Activated naive CD8-positive, alpha-beta T cell treated with anti-CD3 and anti-CD28 coated beads, Interleukin-2, amount 50 U/mL, for 24 hours (primary cell): ENCODE measurements at places on chromosomes 5 and 9.

DNA sequence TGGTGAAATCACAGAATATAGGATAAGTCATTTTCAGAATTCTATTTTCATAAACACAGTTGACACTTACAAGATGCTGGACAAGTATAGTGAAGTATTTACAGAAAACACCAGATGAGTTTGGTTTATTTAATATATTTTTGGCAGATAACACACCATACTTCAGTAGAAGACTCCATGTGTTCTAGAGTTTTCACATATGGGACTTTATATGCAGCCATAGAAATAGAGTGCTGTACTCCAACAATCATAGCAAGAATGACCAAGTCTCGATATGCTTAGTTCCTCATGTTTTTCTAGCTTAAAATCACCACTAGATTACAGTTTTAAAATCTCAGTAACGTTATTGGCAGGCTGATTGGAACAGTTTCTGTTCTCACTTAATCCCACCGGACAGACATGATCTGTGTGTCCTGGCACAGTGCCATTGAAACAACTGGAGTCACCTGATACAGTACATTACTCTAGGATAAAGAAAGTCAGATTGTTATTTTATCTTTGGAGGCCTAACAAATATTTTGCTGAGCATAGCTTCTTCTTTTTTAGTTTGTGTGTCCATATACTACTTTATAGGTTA is 45.8 kb upstream of the ERBIN start:
- H3K27me3 ChIP-seq, result no peaks in the 10 kb centered on the region
- no peak for DNase-seq
- H3K27ac ChIP-seq, result no peak overlapping the region
- H3K4me3 ChIP-seq, result no peak overlapping the region

GRCh38 chr9:15354713-15355112 is 47.7 kb upstream of the TTC39B start:
- no peak for DNase-seq
- no peaks in the 10 kb centered on the region for H3K36me3 ChIP-seq
- no peaks in the 10 kb centered on the region for H3K27me3 ChIP-seq
- peaks cover 45% of the 10 kb centered on the region for H3K4me1 ChIP-seq
- no peak overlapping the region for H3K27ac ChIP-seq
- H3K4me3 ChIP-seq, result no peak overlapping the region

- H3K36me3 ChIP-seq, result peaks cover 63% of the 10 kb centered on the region
- H3K4me3 ChIP-seq, result no peak overlapping the region
- H3K4me1 ChIP-seq, result no peaks in the 10 kb centered on the region
- H3K27ac ChIP-seq, result no peak overlapping the region
- no peaks in the 10 kb centered on the region for H3K27me3 ChIP-seq
Measured at GRCh38 chr5:150034662-150035061, 34.1 kb downstream of the HMGXB3 start.

DNA sequence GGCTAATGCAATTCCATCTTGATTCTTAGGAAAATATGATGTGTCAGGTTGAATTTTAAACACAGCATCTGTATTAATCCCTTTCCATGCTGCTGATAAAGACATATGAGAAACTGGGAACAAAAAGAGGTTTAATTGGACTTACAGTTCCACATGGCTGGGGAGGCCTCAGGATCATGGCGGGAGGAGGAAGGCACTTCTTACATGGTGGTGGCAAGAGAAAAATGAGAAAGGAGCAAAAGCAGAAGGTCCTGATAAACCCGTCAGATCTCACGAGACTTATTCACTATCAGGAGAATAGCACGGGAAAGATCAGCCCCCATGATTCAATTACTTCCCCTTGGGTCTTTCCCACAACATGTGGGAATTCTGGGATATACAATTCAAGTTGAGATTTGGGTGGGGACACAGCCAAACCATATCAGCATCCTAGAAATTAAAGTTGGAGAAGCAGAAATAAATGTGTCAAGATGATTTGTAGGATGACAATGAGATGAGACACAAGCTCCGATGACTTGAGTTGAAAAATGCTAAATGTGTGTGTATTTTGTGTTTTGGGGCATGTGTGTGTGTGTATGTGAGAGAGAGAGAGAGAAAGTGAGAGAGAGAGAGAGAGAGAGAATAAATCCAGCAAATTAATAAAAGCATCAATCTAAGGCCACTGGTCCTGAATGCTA is 48.5 kb upstream of the ANKRD55 start:
- no peaks in the 10 kb centered on the region for H3K4me1 ChIP-seq
- H3K4me3 ChIP-seq, result no peak overlapping the region
- no peaks in the 10 kb centered on the region for H3K27me3 ChIP-seq

DNA sequence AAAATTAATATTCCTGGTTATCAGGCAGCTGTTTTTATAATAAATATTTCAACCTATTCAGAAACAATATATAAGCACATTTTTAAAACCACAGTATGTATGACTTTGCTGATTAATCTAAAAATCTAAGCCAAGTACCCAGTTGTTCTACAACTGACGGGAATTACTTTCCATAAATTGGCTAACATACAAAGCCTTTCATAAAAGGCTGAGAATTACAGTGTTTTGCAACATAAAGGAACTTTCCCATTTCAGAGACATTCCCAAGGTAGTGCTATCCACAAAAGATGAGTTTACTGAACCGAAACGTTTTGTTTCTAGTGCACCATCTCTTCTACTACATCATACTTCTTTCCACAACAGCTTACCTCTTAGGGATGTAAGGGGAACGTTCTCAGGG is 7.2 kb downstream of the RNF145 start:
- H3K4me1 ChIP-seq, result peaks cover 85% of the 10 kb centered on the region
- H3K27ac ChIP-seq, result no peak overlapping the region
- H3K36me3 ChIP-seq, result peaks cover 51% of the 10 kb centered on the region
- H3K27me3 ChIP-seq, result no peaks in the 10 kb centered on the region
- no peak overlapping the region for H3K4me3 ChIP-seq
- DNase-seq, result no peak

DNA sequence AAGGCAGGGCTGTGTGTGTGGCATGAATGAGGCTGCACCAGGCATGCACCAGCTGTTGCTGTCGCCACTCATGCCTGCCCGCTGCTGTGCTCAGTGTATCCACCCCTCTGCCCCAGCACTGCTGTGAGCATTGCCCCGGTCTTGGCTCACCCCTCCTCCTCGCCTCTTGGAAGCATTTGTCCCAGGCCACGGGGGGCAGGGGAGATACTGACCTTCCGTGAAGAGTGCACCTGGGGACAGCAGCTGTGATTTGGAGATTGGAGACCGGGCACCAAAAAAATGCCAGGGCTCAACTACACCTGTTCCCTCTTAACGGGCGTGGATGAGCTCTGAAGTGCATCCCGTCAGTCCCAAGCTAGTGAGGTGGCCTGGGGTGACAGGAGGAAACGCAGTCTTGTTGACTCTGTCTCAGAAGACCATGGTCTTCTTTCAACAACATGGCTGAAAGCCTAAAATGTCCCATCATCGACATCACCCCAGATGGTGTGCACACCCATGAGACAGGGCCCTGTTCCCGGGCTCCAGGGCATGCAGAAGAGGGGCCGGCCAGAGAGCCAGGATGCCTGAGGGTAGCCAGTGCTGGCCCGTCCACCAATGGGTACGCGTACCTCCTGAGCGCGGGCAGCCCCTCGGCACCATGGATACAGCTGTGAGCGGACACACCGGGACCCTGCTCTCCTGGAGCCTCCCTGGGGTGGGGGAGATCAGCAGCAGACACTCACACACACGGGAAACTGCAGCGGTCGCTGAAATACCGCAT is 115.8 kb downstream of the COL5A1 start:
- H3K36me3 ChIP-seq, result no peaks in the 10 kb centered on the region
- no peak overlapping the region for H3K27ac ChIP-seq
- no peak overlapping the region for H3K4me3 ChIP-seq
- H3K4me1 ChIP-seq, result no peaks in the 10 kb centered on the region
- no peaks in the 10 kb centered on the region for H3K27me3 ChIP-seq
- DNase-seq, result no peak

- H3K4me1 ChIP-seq, result no peaks in the 10 kb centered on the region
- H3K27ac ChIP-seq, result no peak overlapping the region
- H3K27me3 ChIP-seq, result no peaks in the 10 kb centered on the region
- DNase-seq, result no peak
- H3K4me3 ChIP-seq, result no peak overlapping the region
Measured at GRCh38 chr5:126561908-126562307, 33.1 kb downstream of the ALDH7A1 start.

DNA sequence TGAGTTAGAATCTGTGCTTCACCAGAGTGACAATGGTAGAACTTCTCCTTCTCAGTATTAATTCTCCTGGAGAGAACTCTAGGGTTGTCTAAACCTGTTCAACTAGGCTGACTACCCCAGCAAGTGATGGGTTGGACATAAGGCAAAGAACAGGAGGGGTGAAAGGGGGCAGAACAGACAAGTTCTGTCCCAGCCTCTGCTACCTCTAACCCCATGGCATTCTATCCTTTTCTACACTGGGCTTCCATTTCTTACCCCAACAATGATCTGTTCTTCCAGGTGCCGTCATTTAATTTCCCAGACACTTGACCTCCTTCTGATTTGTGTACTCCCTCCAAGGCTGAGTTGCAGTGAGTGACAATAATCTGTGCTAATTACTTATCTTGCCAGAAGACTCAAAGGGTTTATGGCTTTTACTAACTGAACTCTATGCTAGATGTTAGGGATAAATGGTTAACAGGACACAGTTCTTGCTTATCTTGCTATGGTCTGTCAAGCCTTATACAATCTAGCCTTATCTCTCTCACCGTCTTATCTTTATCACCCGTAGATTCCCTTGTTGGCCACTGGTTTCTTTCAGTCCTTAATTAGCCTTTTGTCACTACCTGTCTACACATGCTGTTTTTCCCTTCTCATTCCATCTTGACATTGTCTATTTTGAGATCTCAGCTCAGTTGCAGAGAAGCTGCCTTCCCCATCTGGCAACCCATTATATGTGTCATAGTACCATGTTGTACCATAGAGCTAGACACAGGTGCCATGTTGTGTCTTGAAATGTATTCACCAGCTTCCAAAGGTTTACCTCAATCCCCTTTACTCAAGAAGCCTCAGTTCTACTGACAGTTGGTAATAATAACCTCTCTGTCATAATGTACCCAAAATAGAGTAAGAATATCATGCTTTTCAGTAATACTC is 10.0 kb upstream of the MATR3 start:
- H3K27ac ChIP-seq, result peak overlapping the region; percentile 31
- DNase-seq, result no peak
- peaks cover 81% of the 10 kb centered on the region for H3K36me3 ChIP-seq
- H3K4me1 ChIP-seq, result peaks cover 39% of the 10 kb centered on the region
- no peak overlapping the region for H3K4me3 ChIP-seq

DNA sequence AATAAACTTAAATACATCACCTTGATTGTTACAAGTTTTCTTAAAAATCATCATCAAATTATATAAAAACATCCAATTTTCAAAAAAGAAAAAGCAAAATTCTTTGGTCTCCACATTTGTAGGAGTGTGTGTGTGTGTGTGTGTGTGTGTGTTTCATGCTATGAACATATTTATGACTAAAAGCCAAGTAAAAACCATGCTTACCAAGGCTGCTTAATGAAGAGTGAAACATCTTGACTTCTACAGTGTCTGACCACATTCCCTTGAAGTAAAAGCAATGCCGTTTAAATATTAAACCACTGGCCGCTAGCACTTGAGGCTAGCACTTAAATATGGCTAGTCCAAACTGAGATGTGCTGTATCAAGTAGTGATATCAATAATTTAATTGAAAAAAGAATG is 549.1 kb upstream of the CCNG1 start:
- no peak overlapping the region for H3K27ac ChIP-seq
- H3K36me3 ChIP-seq, result no peaks in the 10 kb centered on the region
- no peak for DNase-seq

GRCh38 chr5:167057665-167058064 is 1233.8 kb upstream of the WWC1 start:
- no peaks in the 10 kb centered on the region for H3K36me3 ChIP-seq
- no peaks in the 10 kb centered on the region for H3K27me3 ChIP-seq
- DNase-seq, result no peak
- H3K27ac ChIP-seq, result no peak overlapping the region
